ENCODE measurements at places on chromosomes 6 and 20.

DNA sequence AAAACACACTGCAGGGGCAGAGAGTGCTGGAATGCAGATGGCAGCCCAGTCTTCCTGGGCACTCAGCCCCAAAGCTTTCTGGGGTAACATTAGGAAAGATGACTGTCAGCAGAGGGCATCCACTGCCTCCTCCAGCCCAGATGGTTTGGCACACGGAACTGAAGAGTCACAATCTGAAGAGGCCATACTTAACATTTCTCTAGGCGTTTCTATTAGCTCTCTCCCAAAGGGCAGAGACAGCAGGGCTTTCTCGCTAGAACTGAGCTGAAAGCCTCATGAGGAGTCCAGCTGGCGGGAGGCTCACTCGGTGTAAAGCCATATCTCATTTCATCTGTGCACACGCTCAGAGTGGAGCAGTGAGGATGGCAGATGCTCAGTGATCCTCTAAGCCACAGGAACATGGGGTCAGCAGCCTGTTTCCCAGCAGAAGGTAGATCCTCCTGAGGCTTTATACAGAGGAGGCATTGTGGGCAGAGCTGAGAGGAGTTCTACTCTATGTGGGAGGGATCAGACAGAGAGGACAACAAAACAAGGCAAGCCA, 28.1 kb downstream of the ALDH8A1 start:
- no peak for DNase-seq

GRCh38 chr6:50905297-50905696, 86.6 kb downstream of the TFAP2B start:
- no peak for DNase-seq

DNA sequence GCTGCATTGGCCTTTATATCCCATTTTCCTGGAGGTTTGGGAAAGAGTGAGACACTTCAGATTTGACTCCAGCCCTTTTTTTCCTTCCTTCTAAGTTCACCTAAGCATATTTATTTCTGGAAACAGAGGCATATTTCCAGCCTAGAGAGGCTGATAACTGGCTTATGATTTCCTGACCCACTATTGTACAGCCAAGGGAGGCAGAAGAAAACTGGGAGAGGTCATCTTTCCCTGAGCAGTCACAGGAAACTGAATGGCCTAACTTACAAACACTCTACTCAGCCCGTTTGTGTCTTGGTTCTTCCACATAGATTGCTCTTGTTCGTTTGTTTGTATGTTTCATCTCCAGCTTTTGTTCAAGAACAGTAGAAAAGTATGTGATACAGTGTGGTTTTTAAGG, 64.2 kb upstream of the LTV1 start:
- DNase-seq, result no peak

DNA sequence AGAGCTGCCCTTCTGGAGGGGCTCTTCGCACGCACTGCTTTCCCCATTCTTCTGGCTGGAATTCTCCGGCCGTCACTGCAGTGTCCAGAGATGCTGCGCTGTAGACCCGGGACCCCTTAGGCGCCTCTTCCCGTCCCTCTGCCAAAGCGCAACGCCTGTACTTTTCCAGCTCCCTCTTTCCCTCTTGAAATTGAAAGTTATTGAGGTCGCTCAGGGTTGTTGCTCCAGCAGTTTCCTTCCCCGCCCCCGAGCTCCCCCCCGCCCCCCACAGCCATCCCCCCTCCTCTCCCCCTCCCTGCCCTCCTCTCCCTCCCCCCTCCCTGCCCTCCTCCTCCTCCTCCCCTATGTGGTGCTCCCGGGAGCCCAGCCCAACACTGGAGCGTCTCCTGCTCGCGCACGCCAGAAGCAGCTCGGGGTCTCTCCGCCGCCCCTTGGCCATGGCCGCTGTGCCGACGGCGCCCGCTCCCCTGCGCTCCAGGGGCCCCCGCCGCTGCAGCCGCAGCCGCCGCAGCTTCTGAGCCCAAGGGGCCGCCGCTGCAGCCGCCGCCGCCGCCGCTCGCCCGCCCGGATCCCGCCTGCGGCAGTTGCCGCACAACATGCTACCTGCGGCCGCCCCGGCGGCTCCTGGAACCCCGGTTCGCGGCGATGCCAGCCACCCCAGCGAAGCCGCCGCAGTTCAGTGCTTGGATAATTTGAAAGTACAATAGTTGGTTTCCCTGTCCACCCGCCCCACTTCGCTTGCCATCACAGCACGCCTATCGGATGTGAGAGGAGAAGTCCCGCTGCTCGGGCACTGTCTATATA, at the start of gene RSPO3:
RSPO3 (plus strand) TSS at position 374 of the 804 bp plus-strand sequence. CDS start 522 bp downstream, outside the sequence.
- no peak for DNase-seq

DNA sequence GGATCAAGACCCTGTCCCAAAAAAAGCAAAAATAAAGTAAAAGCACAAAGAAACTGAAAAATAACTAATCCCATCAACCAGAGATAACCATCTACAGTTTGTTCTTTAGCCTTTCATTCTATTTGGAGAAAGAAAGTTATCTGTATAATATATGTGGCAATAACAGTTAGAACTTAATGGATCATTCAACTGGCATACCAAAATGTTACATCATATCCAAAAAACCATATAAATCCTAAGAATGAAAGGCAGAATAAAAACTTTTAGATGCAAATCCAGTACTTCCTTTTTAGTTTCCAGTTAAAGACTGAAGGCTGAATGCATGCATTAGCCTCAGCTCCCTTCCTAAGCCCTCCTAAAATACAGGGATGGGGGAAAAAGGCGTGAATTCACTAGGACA, 25.2 kb downstream of the ILRUN start:
- no peak for DNase-seq

- no peak for DNase-seq
Observed at GRCh38 chr6:1965596-1966224, 279.7 kb downstream of the GMDS start.

- DNase-seq, result no peak
Observed at GRCh38 chr6:107636486-107636885, 146.6 kb downstream of the SOBP start.

GRCh38 chr6:137780447-137781034, 86.5 kb upstream of the TNFAIP3 start:
- DNase-seq, result no peak

DNA sequence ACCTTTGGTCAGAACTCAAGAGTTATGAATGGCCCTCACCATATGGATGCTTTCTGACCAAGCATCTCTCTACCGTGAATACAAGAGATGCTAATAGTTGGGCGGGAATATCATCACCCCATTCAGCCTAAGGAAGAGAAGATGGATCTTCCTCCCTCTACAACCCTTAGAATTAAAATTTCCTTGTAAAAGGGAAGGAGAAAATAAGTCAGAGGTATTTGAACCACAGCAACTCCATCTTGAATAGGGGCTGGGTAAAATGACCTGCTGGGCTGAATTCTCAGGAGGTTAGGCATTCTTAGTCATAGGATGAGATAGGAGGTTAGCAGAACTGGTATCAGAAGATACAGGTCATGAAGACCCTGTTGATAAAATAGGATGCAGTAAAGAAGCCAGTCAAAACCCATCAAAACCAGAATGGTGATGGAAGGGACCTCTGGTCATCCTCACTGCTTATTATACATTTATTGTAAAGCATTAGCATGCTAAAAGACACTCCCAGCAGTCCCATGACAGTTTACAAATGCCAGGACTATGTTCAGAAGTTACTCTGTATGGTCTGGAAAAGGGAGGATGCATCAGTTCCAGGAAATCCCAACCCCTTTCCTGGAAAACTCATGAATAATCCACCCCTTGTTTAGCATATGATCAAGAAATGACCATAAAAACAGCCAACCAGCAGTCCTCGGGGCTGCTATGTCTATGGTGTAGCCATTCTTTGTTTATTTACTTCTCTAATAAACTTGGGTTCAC, 101.2 kb downstream of the DTNBP1 start:
- DNase-seq, result no peak

GRCh38 chr6:683742-684440, 9.0 kb downstream of the EXOC2 start:
- DNase-seq, result no peak

GRCh38 chr6:47419621-47420020, 58.0 kb upstream of the CD2AP start:
- DNase-seq, result no peak

DNA sequence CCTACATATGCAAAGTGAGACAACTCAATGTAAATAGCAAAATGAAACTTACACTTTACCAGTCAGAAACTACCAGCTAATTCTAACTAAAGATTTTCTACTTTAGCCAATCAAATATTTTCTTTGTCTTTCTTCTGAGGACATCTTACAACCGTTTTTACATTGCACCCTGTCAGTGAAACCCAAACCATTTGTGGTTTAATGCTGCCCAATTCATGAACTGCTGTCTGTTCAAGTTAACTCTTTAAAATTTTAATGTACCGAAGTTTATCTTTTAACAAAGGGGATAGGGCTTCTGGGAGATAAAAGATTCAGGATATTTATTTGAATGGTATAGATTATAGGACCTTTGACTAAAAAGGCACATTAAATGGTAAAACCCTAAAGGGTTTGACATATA, 121.3 kb upstream of the HDDC2 start:
- no peak for DNase-seq

- peak; percentile 7 for DNase-seq
Observed at GRCh38 chr6:3318226-3318625, 59.5 kb downstream of the PSMG4 start.

- DNase-seq, result no peak
Observed at GRCh38 chr20:32463642-32464400, 105.7 kb downstream of the ASXL1 start.

DNA sequence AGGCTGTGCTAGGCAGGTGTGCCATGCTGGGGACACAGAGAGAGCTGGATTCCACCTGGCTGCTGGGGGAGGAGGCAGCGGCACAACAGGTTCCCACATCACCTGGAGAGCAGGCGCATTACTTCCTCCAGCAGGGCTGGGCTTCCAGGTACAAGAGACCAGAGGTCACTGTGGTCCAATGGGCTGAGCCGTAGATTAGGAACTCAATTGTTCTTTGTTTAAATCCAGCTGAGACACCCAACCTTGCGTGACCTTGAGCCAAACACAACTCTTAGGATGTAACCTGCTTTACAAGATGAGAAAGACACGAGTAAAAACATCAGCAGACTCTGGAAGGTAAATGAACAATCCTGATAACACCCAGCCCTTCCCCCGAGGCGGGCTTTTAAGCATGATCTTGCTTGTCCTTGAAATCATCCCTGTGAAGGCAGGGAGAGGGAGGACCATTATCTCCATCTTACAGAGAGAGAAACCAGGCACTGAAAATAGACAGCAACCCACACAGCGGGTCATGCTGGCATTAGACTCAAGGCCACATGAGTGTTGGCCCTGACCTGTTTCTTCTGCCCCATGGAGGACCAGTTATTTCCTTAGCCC, 216.5 kb upstream of the RREB1 start:
- DNase-seq, result no peak

GRCh38 chr6:39812853-39813533, 20.8 kb downstream of the DAAM2 start:
- no peak for DNase-seq

GRCh38 chr6:169224185-169224695, 29.4 kb downstream of the THBS2 start:
- DNase-seq, result no peak

- no peak for DNase-seq
Observed at GRCh38 chr6:27777126-27777525, 135.1 kb downstream of the OR2B2 start.

DNA sequence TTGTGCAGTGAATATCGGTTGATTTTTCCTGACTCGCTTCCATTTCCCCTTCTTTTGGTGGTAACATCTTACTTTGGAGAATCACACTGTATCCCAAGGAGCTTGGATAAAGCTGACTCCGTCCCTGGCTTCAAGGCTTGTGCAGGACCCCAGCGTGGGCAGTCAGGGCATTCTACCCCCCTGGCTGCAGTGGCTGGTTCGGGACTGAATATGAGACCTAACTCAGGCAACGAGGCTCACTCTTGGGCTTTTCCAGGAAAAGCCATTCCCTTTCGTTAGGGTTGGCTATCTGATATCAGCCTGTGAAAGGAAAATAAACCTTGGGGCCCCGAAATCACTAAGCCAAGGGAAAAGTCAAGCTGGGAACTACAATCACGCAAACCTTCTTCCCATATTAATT, 30.1 kb upstream of the GJA1 start:
- no peak for DNase-seq

GRCh38 chr6:53945765-53946407, 151.1 kb downstream of the LRRC1 start:
- no peak for DNase-seq

GRCh38 chr6:45513213-45513618, 135.5 kb upstream of the SUPT3H start:
- no peak for DNase-seq

DNA sequence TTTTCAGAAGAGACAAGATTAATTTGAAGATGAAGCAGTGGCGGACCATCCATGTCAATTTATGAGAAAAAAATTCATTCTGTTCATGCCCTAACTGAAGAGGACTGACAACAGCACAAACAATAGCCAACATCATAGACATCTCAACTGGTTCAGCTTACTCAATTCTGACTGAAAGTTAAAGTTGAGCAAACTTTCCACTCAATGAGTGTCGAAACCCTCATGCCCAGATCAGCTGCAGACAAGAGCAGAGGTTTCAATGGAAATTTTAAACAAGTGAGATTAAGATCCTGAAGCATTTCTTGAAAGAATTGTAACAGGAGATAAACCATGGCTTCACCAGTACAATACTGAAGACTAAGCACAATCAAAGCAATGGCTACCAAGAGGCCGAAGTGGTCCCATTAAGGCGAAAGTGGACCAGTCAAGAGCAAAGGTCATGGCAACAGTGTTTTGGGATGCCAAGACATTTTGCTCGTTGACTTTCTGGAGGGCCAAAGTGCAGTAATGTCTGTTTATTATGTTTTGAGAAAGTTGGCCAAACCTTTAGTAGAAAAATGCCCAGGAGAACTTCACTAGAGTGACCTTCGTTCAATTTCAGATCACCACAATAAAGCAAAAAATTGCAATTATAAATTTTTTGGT, 6.1 kb upstream of the SFT2D1 start:
- no peak for DNase-seq

DNA sequence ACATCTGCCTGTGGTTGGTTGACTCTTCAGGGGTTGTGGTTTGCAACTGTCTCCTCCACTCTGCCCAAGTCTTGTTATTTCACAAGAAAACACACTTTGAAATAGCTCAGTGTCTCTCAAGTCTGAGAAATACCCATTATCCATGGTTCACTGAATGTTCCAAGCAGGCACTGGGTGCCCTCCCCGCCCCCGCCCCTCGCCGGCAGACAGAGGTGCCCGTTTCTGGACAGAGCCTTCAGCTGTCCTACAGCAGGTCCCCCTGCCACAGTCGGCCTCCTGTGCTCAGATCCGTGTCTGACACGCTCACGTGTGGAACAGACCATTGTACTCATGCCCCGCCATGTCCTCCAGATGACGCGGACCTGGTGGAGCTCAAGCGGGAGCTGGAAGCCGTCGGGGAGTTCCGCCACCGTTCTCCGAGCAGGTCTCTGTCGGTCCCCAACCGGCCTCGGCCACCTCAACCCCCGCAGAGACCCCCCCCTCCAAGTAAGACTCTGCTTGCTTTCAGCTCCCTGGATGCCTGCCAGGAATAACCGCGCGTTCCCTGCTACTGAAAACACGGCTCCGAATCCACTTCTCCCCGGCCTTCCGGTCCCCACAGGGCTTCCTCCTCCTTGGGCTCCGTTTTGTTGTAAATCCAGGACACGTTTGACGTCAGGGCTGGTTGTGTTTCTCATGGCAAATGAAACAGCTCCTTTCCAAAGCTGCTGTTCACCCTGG, 81.4 kb downstream of the SERAC1 start:
- no peak for DNase-seq

GRCh38 chr6:84853901-84854300, 89.5 kb upstream of the TBX18 start:
- DNase-seq, result no peak
